ENCODE measurements at places on chromosomes 2 and 18.

GRCh38 chr18:77884454-77884853, 634.8 kb downstream of the GALR1 start:
- no peak for DNase-seq

DNA sequence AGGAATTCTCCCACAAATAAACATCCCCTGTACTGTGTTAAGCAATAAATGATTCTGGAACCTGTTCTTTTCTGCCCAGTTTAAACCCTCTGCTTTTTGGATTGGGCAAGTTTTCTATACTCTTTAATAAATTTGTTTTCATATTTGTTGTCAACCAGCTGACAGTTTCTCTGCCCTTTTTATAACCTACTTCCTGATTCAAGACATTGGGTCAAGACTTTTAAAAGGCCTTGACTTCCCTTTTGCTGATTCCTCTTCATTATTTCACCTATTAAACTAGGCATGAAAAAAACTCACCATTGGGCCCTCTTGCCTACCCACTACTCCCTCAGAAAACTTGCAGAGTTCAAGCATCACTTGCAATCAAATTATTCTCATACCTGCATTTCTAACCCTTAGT, 459.5 kb downstream of the ARHGAP15 start:
- DNase-seq = no peak

GRCh38 chr2:129015397-129016285, 697.0 kb upstream of the HS6ST1 start:
- no peak for DNase-seq

- no peak for DNase-seq
These were observed 71.7 kb upstream of the MYO3B start for GRCh38 chr2:170106102-170106840.

DNA sequence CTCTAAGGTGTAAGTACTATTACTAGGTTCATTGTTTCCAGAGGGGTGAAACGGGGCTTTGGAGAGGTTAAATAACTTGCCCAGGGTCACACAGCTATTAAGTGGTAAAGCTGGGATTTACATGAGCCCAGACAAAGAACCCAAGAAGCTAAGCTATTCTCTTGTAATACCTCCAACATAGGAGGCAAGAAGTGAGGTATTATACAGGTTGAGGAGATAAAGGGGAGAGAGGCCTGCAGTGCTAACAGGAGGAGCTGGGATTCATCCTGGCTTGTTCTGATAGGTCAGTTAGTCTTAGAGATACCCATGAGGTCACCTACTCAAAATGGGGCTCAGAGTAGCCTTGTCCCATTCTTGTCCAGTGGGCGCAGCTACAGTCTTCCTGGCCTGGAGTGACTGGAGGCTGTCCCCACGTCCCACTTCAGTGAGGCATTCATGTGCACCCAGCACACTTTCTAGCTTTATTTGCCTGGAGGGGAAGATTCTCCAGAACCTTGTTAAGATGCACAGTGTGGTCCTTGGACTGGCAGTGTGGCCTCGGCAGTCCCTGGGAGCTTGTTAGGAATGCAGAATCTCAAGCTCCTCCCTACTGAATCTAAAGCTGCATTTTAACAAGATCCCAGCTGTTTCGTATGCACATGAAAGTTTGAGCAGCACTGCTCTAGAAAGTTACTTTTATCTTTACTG, 63.5 kb downstream of the MEIS1 start:
- DNase-seq = no peak

GRCh38 chr2:101540518-101540917, 65.6 kb upstream of the RFX8 start:
- no peak for DNase-seq

- no peak for DNase-seq
These were observed 36.6 kb upstream of the PPP1R1C start for GRCh38 chr2:181949047-181949446.

GRCh38 chr2:128607440-128607839, 288.8 kb upstream of the HS6ST1 start:
- no peak for DNase-seq

GRCh38 chr2:149536649-149537048, 50.9 kb downstream of the MMADHC start:
- no peak for DNase-seq
